GM13976 (cell line): ENCODE measurements at places on chromosomes 1 and 21.

GRCh38 chr1:208204779-208205178 is 39.4 kb downstream of the PLXNA2 start:
- no peak for DNase-seq

GRCh38 chr1:94126651-94127050 is 5.7 kb upstream of the ABCA4 start:
- no peak for DNase-seq

DNA sequence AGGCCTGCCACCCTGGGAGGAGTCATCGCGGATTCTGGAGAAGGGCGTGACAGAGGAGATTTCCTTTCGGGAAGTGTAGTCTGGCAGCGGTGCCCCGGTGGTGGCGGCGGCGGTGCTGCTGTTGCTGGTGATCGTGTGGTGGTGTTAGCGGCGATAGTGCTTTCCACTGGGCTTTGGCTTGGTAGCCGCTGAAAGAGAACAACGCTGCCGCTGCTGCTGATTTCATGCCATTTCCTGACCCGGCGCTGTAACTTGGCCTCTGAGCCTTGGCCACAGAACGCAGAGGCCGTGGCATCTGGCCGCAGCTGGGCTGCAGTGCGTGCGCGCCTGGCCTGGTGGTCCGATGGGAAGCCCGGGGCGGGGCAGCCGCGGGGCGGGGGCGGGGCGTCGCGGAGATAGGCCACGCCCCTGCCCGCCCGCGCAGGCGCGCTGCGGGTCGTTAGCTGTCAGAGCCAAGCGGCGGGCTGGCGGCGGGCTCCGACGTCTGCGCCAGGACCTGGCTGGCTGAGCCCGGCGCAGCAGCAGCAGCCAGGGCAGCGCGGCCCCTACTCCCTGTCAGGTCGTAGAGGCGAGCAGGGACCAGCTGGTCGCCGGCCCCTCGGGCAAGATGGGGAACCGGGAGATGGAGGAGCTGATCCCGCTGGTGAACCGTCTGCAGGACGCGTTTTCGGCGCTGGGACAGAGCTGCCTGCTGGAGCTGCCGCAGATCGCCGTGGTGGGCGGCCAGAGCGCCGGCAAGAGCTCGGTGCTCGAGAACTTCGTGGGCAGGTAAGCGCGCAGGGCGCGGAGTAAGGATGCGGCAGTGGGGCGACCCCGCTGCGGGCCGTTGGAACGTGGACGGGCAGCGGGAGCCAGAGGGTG is at the start of gene DNM3:
TSS of gene DNM3 (plus strand) at position 449 of the 861 bp plus-strand sequence. CDS start at position 608, 159 bp downstream.
- DNase-seq, result peak; percentile 95

- no peak for DNase-seq
Measured at GRCh38 chr1:177585302-177586220, 384.3 kb downstream of the SEC16B start.

DNA sequence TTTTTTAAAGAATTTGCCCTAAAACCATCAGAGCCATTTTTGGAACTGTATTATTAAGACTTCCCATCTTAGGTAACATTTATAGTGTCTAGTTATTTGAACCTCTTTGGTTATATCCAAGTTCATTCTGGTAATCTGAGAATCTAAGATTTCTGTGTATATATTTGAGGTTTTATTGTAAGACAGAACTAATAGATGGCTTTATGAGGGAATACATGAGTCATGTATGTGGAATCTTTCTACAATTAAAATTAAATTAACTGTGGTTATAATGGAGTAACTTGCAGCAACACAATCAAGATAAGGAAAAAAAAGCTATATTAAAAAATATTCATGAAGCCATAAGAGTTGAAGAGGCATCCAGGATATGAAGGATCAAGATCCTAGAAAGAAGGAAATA is 92.1 kb downstream of the UBE2U start:
- DNase-seq, result no peak

GRCh38 chr1:162691999-162692575 is 59.8 kb downstream of the DDR2 start:
- no peak for DNase-seq

DNA sequence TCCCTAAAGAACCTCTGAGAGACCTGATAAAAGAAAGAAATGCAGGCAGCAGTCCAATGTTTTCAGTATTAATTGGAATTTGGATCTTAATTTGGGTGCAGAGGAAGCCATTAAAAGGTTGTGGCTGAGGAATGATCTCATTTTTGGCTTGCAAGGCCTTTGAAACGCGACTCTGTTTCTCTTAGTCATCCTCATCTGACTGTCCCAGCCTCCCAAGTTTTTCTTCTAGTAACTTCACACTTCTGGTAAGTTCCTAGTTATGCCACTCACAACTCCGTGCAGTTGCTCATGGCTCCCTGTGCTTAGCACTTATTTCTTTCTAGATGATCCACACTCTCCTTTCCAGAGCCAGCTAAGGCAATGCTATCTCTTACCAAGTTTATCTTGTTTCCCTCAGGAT is 147.4 kb upstream of the USP24 start:
- DNase-seq, result no peak

- no peak for DNase-seq
Measured at GRCh38 chr1:246324711-246325110, 182.4 kb downstream of the SMYD3 start.

- DNase-seq, result no peak
Measured at GRCh38 chr1:103156966-103157365, 48.6 kb upstream of the COL11A1 start.

GRCh38 chr1:102640312-102640711 is 468.0 kb downstream of the COL11A1 start:
- no peak for DNase-seq

- no peak for DNase-seq
Measured at GRCh38 chr21:34560609-34561008, 48.6 kb upstream of the KCNE1 start.

DNA sequence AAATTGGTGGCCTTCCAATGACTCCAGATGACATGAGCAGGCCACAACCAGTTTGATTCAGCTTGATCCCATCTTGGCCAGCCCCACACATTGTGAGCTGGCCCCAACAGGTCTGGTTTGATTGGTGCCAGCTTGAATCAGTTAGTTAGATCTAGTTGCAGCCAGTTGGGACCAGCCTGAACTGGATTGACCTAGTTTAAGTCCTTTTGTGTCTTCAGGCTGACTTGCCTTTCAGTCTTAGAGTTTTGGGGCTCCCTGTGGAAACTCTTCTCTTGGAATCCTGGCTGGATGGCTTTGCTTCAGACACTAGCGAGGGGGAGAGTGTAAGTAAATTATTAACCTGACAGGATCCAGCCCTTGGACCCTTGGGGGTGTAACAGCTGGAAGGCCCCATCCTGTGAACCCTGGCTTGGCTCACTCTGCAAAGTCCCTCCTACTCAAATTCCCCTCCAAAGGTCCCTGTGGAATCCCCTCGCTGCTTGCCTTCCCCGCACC is 36.2 kb upstream of the POU3F1 start:
- no peak for DNase-seq

DNA sequence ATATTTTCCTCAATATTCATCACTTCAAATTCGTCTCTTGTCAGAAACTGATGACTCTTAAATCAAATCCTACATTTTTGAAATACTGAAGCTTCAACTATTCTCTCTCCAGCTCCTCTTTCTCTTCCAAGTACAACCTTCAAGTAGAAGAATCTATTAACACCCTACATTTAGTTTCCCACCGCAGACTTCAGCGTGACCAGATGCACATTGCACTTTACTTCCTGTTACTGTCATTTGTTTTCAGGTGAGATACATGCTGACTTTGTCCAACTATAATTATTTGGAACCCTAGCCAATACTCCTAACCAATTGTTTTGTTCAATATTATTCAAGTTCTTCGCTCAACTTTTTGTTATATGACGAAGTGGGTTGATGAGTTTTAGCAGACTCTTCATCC is 116.0 kb downstream of the MRPL39 start:
- no peak for DNase-seq

DNA sequence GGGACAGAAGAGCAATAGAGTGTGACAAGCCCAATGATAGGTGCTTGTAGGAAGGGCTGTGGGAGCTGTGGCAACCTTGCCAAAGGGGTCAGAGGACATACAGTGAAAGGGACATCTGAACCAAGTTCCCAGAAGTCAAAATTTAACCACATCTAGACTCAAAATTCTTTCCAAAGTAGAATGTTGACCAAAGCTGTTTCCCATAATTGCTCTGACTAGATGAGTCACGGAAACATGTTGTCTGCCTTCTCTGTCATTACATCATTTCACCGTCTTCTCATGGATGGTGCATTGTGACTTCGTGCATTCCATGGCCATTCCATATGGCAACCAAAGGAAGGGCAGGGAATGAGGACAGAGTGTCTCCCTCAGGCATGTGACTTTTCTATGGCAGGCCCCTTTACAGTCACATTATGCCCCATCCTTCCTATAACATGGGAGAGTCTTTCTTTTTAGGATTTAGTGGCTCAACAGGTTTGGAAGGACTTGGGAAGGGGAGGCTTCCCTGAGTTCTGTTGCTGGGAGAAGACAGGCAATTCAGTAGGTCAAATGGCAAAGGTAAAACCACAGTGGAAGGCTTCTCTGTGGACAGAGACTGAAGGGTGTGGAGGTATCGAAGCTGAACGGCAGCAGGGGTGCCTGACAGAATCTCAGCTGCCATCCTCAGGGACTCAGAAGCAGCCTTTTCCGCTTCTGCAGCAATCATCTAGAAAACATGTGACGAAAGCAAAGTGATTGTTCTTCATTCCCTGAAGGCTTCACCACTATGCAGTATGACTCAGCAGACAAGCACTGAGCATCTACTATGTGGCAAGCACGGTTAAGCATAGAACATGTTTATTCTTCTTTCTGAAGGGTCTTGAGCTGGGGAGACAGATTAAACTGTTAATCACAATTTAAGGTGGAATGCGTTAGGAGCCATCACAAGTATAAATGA is 24.7 kb downstream of the NPHS2 start:
- DNase-seq, result no peak

GRCh38 chr1:169681140-169681539 is 30.3 kb downstream of the SELL start:
- no peak for DNase-seq

GRCh38 chr1:160399544-160400222 is 681 bp upstream of the VANGL2 start:
- DNase-seq, result no peak

DNA sequence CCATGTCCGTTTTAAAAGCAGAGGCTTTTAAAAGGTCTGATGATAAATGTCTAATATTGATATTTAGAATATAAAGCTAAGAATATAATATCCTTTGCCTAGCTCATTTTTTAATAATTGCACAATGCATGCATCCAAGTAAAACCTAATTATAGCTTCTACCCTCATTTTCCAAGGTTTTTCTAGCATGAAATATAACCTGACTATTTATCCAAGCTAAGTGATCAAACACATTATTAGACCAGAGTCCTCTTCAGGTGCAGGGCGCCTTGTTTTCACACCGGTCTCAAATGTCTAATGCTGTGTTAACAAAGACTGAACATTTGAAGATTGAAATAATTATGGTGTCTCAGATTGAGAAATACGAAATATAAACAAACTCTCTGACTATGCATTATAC is 648.9 kb upstream of the CXADR start:
- no peak for DNase-seq

- DNase-seq, result no peak
Measured at GRCh38 chr1:78673120-78673519, 23.5 kb downstream of the IFI44 start.

- no peak for DNase-seq
Measured at GRCh38 chr1:75136921-75137641, 2.9 kb downstream of the LHX8 start.

- DNase-seq, result no peak
Measured at GRCh38 chr1:5586629-5587028, 405.6 kb downstream of the NPHP4 start.

- DNase-seq, result no peak
Measured at GRCh38 chr21:28938726-28939125, 54.0 kb downstream of the LTN1 start.

- no peak for DNase-seq
Measured at GRCh38 chr1:78916986-78917385, 89.5 kb downstream of the ADGRL4 start.

DNA sequence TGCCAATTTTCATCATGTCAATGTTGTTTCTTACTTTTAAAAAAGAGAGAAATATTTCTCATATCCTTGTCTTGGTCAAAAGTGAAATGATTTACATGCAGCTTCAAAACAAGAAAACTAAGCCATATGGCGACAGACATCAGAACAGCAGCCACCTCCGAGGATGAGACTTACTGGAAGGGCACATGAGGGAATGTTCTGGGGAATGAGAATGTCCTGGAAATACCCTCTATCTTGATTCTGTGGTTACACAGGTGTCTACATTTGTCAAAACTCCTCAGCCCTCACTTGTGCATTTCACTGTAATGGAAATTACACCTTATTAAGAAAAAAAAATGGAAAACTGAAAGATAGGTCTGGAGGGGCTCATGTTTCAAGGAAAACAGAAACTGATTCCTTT is 14.2 kb upstream of the ECE1 start:
- DNase-seq, result no peak

- no peak for DNase-seq
Measured at GRCh38 chr21:33760641-33761440, 118.5 kb downstream of the ITSN1 start.

GRCh38 chr1:50278961-50279360 is 144.3 kb downstream of the DMRTA2 start:
- DNase-seq, result no peak

DNA sequence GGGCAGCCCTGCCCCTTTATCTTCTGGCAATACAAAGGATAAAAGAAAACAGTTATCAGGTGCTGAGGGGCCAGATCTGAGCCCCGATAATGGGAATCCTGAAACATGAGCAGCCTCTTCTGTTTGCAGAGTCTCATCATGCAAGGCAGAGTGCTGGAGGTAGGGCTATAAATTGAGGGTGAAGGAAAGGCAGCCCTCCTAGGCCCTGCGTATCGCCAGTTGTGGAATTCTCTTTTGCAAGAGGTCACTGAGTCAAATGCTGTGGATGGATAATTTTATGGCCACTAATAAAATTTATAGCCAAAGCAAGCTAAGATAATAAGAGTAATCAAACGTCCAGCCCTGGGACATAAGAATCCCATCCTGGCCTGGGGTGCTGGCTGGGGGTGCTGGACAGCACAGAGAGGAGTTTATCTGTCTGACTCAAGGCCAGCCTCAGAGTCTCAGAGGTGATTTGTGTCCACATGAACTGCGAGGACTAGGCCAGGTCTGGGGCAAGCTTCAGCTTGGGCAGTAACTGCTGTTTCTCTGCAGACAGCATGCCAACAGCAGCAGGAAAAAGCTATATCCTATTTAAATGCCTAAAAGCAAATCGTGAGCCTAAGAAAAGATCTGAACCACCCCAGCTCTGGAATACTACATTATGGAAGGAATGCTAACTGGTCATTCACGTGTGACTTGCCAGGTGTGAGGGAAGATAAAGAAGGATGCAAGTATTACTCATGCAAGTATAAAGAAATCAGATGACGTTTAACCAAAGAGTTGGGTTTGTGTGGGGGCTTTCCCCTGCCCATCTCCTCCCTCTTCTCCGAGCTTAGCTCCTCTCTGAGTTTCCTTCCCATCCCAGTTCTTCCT is 254.8 kb downstream of the KIF26B start:
- no peak for DNase-seq

GRCh38 chr1:201468501-201468843 is 516 bp downstream of the PHLDA3 start:
- peak; percentile 75 for DNase-seq

DNA sequence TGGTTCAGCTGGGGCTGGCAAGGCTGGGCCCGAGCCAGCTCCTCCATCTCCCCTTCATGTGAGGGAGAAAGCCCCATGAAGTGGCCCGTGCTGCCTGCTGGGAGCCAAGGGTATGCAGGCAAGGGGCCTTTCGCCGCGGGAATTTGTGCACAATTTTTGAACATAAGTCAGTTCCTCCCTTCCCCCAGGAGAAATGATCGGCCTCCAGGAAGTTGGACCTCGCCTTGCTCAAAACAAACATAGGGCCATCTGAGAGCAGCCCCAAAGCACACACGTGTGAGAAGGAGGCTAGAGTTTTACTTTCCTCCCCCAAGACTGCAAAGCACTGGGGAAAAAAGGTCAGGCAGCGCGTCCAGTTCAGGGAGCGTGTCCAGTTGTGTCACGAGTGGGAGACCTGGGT is 64.7 kb downstream of the PRDM16 start:
- no peak for DNase-seq
